ENCODE measurements at places on chromosomes 2 and 18.

- DNase-seq: no peak
Observed at GRCh38 chr2:137220438-137220993, 455.2 kb downstream of the THSD7B start.

- no peak for DNase-seq
Observed at GRCh38 chr2:42848265-42848664, 55.9 kb upstream of the HAAO start.

DNA sequence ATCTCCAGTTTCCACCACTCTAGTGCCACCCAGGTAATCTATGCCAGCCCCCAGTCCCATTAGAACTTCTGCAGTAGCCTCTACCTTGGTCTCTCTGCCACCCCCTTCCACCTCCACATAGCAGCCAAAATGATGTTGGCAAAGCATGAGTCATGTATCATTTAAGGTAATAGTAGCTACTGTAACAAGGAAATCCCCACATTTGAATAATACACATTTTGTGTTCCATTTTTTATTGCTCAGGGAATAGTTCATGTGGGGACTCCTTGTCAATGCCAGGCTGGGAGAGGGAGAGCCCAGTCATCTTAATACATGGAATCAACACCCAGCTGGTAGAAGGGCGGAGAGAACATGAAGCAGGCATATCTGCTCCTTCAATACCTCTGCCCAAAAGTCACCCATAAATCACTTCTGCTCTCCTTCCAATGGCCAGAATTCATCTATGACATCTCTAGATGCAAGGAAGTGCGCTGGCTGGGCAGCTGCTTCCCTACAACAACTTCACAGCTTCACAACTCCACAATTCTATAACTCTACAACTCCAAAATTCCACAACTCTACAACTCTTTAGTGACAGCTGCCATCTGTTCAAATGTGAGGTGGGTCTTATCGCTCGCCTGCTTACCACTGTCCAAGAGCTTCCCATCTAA is 70.6 kb upstream of the GLS start:
- DNase-seq: no peak

DNA sequence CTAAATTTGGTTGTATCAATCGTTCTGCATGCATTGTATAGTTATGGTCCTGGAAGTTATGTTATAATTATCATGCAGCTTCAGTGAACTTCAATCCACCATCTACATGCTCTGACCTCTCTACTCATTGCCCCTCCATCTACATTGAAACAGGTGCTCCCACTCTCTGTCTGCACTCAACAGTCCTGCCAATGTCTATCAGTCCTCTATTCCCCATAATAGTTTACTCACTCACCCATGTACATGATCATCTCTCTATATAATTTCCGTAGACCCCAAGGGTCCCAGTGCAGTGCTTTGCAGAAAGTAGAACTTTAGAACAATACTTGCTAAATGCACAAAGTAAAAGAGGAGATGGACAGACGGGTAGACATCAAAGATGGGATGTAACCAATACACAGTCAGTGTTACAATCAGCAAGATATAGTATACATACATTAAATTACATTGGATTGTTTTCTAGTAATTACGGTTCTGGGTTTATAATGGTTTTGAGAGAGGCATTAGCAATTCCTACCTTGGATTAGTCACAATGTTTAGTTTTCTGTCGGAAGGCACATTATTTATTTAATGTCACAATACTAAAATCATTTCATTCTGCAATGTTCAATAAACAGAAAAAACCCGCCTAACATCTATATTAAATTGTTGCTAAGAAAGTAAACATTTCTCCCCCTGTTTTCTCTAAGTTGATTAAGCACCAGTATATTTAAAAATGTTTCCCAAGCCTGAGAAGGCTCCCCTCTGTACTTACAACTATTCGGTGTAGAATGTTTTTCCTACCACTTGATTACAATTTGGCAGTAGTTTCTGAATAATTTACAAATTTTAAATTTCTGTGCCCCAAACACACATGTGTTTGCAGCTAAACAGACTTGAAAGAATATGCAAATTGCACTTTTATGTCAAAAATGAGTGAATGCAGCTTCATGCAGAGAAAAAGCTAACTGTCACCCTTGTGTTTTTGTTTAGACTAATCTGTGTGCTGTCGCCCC is 94.4 kb upstream of the SIX2 start:
- no peak for DNase-seq

- no peak for DNase-seq
Observed at GRCh38 chr2:221674446-221674845, 102.3 kb upstream of the EPHA4 start.

Data from mesothelial cell of epicardium (in vitro differentiated cells).